Activated naive CD8-positive, alpha-beta T cell treated with anti-CD3 and anti-CD28 coated beads, Interleukin-2, amount 50 U/mL, for 24 hours (primary cell): ENCODE measurements at places on chromosomes 2 and 18.

- DNase-seq, result no peak
These were observed 98.3 kb downstream of the DTNA start for GRCh38 chr18:34808389-34808788.

GRCh38 chr18:44934901-44935300 is 254.2 kb downstream of the SETBP1 start:
- DNase-seq, result no peak

DNA sequence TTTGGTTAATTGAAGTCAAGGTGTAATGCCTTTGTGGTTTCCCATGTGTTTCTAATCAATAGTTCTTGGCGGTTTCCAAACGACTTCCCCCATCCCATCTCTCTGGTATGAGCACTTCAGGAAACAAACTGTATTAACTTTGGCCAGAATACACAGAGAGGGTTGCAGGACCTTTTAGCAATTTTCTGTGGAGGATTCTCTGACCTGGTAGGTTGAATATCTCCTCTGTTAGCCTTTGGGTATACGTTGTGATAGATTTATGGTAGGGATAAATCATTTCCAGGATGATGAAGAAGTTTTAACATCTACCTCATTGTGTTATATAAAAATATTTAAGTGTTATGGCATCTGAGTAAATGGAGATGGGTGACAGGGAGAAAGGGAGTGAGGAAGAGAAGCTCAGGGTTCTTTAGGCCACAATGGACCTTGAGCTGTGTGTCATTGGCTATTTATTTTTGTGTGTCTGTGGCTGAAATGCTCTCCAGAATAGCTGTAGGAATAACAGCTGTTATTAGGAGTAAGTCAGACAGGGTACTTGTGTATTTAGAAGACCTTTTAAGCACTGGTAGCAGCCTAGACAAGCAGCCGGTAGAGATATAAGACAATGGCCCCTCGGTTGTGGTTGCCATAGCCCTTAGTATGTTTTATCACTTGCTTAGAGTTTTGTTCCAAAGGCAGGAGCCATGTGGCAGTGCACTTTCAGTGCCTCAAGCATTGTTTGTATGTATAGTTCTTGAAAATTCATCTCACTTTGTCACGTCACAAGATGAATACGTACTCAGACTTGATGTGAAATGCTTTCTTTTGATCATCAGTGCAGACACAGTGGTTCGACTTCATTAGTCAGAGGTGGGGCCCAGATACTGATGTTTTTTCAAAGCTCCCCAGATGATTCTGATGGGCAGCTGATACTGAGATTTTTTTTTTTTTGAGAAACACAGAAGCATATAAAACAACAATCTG is 91.1 kb downstream of the FMNL2 start:
- DNase-seq, result no peak

DNA sequence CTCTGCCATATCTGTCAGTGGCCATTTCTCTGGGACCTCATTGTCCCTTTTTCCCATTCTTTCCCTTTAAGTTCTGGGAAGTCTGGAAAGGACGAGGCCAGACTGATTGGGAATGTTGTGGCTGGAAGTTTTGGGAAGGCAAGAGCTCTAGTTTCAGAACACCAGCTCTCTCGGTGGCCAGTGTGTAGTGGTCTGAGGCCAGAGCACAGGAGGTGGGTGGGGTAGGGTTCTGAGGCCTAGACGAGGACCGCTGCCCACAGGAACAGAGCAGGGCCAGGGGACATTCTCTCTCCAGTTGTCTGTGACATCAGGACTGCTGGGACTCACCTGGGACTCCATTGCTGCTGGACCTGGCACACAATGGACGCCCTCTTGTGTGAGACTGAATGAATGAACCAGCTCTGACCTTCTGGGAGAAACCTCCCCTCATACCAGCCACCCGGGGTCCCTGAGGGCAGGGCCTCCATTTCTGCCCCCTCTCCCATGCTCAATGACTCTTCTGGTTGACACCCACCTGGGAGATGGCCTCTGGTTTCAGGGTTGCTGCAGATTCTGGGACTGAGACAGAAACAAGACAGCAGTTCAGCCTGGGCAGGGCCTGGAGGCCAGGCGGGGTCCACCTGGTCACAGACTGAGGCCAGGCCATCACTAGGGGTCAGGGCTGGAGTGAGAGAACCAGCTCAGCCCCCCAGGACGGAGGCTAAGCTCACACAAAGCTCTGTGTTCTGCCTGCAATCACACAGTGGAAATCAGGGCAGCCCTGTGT is 8.4 kb upstream of the NPPC start:
- no peak for DNase-seq

DNA sequence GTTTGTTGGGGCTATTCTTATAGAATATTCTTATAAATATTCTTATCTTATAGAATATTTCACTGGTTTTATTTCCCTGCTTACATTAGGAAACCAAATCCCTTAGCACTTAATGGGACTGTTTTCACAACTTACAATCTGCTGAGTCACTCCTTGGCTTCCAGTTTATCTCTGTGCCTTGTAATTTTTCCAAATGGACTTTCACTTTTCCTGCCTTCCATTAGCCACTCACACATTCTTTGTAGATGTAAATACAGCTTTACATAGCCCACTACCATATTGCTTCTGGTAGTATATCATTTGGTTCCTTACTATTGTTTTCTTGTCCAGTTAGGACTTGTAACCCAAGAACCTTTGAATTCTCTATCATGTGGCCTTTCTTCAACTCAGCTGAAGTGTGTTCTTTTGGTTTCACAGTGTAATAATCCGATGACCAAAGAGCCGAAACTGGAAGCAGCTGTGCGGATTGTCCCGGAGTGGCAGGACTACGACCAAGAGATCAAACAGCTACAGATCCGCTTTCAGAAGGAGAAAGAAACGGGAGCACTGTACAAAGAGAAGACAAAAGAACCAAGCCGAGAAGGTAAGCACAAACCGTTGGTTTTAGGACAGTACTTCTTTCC is 96.1 kb downstream of the UGGT1 start:
- DNase-seq, result no peak

- DNase-seq, result no peak
These were observed 412.8 kb downstream of the CMPK2 start for GRCh38 chr2:6452702-6453481.

GRCh38 chr18:59085797-59086196 is 53.9 kb upstream of the SEC11C start:
- no peak for DNase-seq

DNA sequence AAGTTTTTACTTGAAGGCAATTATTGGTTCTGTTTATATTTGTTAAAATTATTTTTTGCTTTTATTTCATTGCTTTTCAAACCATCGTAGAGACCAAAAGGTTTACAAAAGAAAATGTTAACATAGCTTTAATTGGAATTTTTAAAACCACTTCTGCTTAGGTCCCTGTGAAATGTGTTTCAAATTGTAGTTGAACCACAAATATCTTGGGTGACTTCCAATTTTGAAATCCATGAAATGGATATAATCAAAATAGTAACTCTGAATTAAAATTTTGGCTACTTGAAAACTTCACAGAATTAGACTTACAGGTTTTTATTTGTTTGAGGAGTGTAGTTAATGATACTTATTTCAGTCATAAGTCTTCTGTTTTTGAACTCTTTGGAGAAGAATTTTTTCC is 3.1 kb upstream of the SPAG16 start:
- no peak for DNase-seq

- no peak for DNase-seq
These were observed 752.8 kb upstream of the CELF4 start for GRCh38 chr18:38318416-38318815.

GRCh38 chr18:5885361-5885760 is 10.0 kb downstream of the TMEM200C start:
- DNase-seq, result no peak

DNA sequence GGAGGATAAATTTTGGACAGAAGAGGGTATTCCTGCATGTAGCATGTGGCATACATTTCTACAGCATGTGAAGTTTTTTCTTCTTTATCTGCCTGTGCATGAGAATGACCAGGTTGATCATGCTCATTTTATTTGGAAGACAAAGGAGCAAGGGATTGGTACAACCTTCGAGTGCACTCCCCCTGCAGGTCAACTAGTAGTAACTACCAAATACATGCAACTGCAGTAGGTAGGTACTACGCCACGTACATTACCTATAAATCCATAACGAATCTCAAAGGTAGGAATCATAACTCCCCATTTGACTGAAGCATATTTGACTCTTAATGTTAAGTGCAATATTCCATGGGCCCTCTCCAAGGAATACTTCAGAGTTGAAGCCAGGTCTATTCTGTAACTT is 763.9 kb downstream of the TSN start:
- DNase-seq, result no peak

DNA sequence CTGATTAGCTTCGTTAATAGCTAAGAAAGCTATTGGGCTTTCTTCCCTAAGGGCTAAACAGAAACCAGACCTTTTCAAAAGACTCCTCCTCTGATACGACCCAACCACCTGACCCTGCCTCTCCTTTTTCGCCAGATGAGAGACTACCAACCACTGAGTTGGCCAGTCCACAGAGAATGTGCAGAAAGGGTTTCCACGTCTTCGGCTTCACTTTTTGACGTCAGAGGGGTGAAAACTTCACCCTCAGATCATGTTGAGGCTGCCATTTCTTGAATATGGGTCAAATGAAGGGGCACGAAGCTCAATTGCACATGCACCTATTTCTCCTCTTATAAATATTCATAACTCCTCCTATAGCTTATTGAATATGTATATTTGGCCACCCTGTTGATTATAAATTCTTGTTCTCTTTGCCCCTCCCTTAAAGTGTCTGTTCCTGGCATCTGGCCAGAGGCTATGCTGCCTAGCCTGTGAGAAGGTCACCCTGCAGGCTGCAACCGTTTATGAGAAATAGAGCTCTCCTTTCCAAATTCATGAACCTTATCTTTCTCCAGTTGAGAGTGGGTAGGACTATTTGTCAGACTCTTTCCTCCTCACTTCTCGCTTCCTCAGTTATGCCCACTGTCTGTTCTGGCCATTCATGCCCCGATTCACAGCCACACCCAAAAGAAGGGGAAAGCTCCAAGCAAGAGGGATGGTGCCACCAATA is 301.6 kb downstream of the STK39 start:
- DNase-seq, result no peak

- no peak for DNase-seq
These were observed 110.6 kb upstream of the UXS1 start for GRCh38 chr2:106304612-106305184.

GRCh38 chr2:122203523-122203922 is 448.1 kb downstream of the TSN start:
- no peak for DNase-seq
